ENCODE measurements at places on chromosomes 7 and 10.

- DNase-seq = no peak
Measured at GRCh38 chr7:1226186-1226901, 6.3 kb upstream of the UNCX start.

DNA sequence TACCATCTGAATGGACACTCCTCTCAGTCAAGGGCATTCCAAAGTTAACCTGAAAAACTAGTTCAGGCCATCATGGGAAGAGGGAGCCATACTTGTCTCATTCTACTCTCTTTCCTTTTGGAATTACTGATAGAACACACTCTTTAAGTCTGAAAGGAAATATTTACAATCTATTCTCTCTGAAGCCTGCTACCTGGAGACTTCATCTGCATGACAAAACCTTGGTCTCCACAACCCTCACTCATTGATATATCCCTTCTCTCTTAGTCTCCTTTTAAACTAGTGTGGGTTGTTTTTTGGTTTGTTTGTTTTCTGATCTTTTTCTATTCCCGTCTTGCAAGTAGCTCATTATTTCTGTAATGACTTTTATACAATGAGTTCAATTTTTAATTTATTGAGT is 169.5 kb downstream of the C1GALT1 start:
- no peak for DNase-seq

DNA sequence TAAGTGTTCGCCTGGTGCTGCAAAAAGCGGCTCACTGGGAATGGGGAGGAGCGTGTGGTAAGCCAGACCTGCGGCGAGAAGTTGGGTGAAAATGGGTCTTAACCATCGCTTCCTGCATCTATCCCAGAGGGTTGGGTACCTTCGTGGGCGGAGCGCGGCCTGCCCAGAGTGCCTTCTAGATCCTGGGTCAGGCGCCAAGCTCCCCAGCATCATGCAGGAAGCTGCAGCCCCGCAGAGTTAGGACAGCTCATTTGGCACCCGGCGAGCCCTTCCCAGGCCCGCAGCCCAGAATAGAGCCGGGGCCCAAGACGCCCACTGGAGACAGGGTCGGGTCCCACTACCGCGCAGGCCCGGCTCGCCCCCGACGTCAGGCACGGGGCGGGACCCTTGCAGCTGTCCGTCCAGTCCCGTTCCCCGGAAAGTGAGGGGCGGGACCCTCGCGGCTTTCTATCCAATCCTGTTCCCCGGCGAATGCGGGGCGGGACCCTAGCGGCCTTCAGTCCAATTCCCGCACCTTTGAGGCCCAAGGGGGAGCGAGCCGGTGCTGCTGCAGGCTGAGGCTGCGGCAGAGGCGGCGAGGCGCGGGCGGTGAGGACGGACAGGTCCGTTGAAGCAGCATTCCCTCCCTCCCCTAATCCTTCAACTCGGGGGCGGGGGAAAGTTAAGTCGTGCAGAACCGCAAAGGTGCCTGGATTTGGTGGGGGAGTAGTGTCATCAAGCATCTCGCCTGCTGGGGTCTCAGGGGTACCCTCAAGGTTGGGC is at the start of gene CROT:
Gene CROT (plus strand): TSS at position 499 of the 762 bp plus-strand sequence. CDS start 3,405 bp downstream, outside the sequence.
- DNase-seq = peak; percentile 78

GRCh38 chr10:12949248-12949647 is 52.3 kb downstream of the CCDC3 start:
- no peak for DNase-seq

- DNase-seq = no peak
Measured at GRCh38 chr7:112880818-112881418, 90.7 kb upstream of the TMEM168 start.

DNA sequence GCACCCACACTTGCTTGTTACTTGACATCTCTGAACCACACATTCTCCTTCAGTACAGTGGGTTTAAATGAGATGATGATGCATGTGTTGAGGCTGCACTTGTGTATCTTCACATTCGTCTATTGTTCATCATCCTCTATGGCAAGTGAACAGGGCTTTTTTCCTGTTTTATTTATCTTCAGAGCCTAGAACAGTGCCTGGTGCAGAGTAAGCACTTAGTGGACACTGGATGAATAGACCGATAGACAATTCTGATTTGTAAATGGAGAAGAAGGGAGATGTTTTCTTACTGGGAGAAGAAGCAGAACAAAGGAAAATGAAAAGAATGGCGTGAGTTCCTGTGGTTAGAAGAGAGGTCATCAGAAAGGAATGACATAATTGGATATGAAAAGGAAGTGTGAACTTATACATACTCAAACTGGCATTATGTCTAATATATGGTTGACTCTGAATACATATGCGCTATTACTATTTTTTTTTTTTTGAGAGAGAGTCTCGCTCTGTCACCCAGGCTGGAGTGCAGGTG is 99.7 kb downstream of the AVL9 start:
- no peak for DNase-seq

GRCh38 chr10:116899626-116900025 is 50.3 kb downstream of the ENO4 start:
- no peak for DNase-seq

- no peak for DNase-seq
Measured at GRCh38 chr7:33109005-33109757, at the start of gene RP9. Gene RP9, minus strand, starts transcription at chr7:33109404. Its CDS starts 32 bp downstream, at chr7:33109372.

DNA sequence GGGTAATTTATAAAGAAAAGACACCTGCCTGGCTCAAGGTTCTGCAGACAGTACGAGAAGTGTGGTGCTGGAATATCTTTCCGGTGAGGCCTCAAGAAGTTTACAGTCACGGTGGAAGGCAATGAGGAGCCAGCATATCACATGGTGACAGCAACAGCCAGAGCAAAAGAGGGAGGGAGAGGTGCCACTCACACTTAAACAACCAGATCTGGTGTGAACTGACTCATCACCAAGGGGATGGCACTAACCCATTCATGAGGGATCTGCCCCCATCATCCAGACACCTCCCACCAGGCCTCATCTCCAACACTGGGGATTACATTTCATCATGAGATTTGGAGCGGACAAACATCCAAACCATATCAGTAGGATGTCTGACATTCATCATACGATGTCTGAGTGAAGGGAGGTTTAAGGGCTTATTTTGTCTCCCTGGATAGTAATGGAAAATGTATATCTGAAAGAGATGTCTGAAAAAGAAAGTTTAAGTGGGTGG is 23.5 kb upstream of the KBTBD2 start:
- no peak for DNase-seq

DNA sequence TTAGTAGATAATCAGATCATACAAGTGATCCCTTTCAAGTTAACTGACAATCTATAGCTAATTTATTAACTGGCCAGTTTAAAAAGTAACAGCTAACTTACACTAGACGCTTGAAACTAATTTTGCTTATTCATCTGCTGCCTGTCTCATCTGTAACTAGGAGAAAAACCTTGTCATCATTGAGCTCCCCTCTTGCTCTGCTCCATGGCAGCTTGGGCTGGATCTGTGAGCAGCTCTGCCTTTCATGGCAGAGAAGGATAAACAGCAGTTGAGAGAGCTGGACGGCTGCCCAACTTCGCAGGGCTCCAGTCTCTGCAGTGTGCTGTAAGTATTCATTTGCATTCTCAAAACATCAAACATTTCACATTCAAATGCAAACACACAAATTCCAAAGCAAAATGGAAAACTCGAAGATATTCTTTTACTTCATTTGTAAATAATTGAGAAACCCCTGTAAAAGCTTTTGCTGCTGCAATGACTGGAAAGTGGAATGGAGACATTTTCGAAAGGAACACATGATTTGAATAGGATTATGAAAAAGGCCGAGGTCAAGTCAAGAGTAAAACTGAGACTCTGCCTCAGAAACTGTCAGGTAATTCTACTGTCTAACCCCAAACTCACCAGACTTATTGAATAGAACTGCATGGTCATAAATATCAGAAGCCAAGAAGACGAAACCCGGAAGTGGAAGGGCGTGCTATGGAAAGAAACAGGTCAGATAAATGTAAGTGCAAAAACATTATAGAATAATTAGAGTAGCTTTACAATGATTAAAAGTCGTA is 17.6 kb downstream of the SLC35B4 start:
- DNase-seq = no peak

- DNase-seq = no peak
Measured at GRCh38 chr7:18901351-18901750, 216.1 kb downstream of the TWIST1 start.
